Activated CD4-positive, alpha-beta T cell treated with anti-CD3 and anti-CD28 coated beads, Interleukin-2, amount 50 U/mL, for 4 hours (primary cell): ENCODE measurements at places on chromosomes 4 and X.

DNA sequence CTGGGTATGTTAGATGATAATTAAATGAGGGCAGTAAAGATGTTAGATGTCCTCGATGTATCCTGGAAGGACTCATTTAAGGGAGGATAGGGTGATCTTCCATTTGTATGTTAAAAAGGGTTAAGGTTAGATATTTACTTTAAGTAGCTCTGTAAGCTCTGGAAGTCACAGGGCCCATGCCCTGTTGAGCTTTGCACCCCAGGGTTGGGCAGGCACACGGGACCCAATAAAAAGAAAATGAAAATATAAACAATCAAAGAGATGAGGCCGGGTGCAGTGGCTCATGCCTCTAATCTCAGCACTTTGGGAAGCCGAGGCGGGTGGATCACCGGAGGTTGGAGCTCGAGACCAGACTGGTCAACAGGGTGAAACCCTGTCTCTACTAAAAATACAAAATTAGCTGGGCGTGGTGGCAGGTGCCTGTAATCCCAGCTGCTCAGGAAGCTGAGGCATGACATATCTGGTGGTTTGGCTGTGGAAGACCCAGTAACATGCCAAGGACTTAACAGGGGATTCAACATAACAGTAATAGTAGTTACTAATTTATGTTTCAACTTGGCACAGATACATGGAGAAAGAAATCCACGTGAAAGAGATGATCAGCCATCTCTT, 16.9 kb upstream of the PHEX start:
- no peak for DNase-seq

DNA sequence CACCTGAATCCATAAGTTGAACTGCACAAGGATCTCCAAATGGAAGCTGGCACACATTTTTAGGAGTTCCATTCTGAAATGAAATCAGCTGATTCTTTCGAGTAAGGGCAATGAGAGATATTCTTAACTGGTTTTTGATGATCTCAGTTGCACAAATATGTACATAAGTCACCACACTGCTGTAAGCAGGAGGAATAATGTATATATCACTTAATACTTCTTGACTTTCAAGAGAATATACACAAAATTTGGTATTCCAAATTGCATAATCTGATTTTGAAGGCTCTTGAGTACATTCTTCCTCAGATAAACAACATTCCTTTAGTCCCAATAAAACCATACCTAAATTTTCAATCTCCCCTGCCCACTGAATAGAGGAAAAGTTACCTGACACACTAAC, 8.2 kb downstream of the FANCB start:
- no peak for DNase-seq

DNA sequence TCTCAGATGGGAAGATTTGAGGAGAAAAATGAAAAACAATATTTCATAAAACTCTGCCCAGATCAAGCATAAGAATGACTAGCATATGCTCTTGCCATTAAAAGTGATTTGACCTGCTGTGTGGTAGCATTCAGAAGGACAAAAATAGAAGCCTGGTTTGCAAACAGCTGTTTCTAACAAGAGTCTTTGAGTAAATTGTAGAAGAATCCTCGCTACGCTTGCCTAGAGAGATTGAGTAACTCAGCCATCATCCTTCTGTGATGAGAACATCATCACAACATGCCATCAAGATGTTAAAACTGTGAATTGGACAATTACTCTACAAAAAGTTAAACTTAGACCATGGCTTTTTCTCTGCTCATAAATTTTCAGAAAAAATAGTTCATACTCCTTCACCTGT, 168.9 kb upstream of the PUDP start:
- no peak for DNase-seq

DNA sequence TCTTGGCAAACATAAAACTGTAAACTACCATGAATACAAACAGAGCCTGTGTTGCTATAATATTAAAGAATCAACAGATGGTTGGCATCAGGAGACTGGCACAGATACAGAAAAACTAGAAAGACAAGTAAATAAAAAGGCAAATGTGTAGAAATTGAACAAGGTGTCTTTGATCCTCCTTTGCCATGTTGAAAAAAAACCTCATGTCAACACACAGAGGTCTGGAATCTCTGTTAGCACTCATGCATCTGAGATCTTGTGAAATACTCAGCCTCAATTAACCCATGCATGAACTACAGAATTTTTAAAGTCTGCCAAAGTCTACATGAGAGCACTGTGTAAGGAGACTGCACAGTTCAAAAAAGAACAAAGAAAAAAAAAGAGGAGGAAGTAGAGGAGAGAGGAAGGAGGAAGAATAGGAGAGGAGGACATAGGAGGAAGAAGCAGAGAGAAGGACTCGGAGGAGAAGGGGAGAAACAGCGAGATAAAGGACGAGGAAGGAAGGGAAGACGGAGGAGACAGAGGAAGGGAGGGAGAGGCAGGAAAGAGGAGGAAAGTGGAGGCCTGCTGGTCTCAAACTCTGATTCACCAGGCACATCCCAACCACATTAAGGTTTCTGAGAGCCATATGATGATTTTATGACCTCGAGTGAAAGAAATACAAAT, 52.8 kb downstream of the PRDM5 start:
- no peak for DNase-seq

DNA sequence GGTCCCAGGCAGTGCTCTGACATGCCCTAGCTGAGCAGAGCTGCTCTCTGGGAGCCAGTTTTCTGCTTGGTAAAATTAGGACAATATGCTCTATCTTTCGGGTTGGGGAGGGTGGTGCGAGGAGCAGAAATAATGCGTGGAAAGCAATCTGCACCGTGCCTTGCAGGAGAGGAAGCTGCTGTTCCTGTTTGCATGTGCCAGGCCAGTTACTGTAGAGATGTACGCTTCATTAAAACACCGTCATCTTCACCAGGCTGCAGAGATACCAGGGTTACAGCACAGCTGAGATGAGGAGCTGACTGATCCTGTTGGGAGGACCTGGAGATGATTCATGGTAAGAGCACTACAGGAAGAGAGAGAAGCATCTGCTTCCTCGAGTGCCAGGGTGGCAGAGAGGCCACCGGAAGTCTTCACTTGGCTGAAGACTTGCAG, 29.5 kb upstream of the IRF2 start:
- no peak for DNase-seq

DNA sequence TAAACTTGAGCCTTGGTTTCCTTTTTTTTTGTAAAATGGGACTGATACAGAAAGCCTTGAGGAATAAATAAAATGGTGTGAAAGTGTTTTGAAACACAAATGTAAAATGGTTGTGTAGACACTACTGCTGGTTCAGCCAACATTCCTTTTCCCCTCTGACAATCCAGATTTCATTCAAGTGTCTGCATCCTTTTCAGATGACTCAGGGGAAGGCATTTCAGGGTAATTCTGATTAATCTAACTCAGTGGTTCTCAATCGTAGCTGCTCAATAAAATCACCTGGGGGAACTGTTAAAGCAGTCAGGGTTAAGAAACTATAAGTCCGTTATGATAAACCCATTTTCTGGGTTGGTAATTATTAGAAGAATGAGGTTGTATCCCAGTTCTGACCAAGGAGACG, 4.6 kb downstream of the ARHGAP10 start:
- no peak for DNase-seq

GRCh38 chrX:129980540-129981199, 1.8 kb upstream of the BCORL1 start:
- DNase-seq: peak; percentile 15

DNA sequence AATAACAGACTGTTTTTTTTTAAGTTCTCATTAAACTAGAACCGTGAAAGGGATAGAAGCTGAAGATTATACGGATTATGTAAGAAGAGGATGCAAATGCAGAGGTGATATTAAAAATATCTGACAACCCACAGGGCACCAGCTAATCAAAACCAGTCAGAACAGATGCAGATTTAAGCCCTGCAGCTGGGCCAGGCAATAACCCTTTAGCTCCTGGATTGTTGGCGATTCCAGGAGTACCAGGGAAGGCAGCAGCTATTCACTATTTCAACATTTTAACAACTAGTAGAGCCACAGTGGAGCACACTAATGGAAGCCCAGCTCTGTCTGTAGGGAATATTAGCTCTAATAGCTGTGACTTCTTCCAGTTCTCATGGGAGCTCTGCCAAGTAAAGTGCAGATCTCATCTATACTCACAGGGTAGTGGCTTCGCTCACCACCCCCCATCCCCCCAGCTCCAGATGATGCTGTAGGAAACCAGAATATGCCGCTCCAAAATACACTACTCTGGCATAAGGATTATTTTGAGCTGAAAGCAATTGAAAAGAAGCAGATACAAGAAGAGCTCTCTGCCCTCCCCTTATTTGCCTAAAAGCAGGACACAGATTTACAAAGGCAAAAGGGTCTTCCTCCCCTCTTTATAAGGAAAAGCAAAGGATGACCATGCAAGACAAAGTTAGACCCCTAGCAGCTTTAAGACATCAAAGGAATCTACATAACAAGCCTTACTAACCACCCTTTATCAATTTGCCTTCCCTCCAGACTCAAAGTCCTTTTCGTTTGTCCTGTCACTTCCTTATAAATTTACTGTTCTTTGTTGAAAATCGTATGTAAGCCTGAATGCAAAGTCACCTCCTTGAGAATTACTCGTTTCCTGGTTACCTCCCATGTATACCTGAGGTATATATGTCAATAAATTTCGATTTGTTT, 13.7 kb downstream of the SCD5 start:
- no peak for DNase-seq

DNA sequence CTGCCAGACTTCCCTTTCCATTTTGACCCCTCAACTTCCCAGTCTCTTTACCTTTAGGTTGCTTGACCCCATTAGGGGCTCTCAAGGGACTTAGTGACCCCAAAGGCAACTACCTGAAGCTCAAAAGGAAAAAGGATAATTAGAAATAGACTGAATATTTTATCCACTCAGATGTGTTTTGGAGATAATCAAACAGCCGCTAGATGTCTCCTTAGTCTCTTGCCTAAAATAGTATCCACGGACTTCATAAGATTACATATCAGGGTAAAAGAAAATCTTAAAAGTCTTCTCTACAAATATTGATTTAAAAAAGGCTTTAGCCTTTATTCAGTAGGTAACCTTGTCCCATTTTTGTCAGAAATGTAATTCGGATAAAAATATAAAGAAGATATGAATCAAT, 21.0 kb upstream of the RHOXF2 start:
- DNase-seq: no peak
